ENCODE measurements at places on chromosomes 13 and 19.
A peak's percentile ranks its signal among the peaks of the same experiment; 100 is the strongest.

GRCh38 chr13:23980160-23980551, 82.9 kb upstream of the C1QTNF9B start:
- DNase-seq: peak; percentile 46

- no peak for DNase-seq
These were observed 18.2 kb downstream of the FFAR2 start for GRCh38 chr19:35466259-35466658.

- no peak for DNase-seq
These were observed 2.1 kb upstream of the PDCD2L start for GRCh38 chr19:34402074-34402600.

DNA sequence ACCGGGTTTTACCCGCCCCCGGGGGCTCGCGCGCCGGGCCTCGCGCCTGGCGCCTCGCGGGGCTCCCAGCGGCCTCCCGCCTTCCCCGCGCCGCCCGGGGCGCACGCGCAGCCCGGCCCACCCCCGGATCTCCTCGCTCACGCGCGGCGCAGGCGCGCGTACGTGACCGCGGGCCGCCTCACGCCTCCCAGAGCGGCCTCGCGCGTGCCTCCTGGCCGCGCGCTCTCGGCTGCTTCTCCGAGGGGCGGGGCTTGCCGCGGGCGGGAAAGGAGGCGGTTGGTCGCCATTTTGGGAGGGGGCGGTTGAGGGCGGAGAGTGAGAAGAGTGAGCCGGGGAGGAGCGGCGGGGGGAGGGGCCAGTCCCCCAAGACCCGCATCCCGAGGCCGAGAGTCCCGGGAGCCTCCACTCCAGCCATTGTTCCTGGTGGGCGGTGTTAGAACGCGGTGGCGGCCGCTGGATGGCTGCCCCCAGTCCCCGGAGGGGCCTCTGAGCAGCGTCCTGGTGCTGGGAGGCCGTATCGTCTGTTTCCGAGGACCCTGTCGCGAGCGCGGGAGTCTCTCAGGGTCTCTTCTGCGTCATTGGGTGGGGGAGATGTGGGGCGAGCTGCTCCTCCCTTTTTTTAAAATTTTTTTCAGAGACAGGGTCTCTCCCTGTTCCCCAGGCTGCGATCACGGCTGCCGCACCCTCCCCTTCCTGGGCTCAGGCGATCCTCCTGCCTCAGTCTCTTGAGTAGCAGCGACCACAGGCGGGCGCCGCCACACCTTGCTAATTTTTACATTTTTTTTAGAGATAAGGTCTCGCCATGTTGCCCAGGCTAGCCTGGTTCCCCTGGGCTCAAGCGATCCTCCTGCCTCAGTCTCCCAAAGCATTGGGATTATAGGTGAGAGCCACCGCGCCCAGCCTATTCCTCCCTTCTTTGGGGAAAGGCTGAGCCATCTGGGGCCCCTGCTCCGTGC, at the start of gene ZNF541:
Gene ZNF541, minus strand, starts transcription at position 78 of the 956 bp plus-strand sequence. CDS start 17,292 bp downstream, outside the sequence.
- no peak for DNase-seq

- DNase-seq: no peak
These were observed 235.1 kb upstream of the ATXN8OS start for GRCh38 chr13:69872321-69873047.

DNA sequence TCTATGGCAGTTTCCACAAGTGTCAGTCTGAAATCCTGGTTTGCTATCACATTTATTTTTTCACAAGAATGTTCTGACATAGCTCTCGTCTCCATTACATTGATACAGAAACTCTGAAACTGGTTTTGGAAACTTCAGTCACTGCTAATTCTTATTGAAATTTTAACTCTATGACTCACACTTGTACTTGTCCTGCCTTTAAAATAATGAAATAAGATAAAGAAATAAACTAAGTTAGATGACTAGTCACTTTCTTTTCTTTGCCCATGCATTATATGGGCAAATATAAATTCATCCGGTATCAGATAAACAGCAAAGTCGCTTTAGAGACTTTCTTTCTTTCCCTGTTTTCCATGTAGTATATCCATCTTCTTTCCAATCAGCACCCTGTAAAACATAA, 257.5 kb downstream of the PCDH9 start:
- DNase-seq: no peak

GRCh38 chr19:39341129-39341718, 997 bp upstream of the SAMD4B start:
- no peak for DNase-seq

- DNase-seq: no peak
These were observed at the start of gene PALM3 for GRCh38 chr19:14061751-14062557. Gene PALM3, minus strand, starts transcription at chr19:14062076. Its CDS starts 96 bp downstream, at chr19:14061980.

DNA sequence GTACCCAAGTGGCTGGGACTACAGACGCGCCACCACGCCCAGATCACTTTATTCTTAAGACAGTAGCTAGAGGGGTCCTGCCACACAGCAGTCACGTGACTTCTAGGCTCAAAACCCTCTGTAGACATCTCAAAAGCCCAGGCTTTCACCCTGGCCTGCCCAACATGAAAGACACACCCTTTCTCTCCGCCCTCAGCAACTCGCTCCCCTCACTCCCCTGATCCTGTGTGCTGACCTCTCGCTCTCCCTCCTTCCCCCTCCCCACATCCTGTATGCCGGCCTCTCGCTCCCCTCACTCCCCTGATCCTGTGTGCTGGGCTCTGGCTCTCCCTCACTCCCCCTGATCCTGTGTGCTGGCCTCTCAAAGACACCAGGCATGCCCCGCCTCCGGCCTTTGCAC, 77.4 kb downstream of the SLC15A1 start:
- no peak for DNase-seq

DNA sequence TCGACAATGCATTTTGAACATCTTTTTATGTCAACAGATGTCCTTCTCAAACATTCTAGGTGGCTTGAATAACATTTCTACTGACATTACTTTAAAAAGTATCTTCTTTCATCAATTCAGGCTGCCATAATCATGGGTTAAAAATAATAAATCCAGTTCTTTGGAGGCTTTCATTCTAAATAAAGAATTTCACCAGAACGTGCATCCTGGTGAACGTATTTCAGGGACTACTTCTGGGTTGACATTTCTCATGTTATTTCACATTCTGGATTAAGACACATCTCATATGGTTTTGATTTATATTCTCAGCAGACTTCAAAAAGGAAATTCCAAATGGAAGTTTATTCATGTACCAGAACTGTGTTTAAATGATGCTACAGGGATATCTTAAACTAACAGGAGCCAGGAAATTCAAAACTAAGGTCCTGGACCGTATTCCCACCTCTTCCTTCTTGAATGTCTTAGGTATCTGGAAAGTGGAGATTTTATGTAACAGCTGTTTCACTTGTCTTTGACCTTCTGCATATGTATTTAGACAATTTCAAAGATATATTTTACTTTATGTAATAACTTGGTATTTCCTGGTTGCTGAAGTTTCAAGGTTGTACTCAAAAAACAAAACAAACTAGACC, 107.2 kb downstream of the STARD13 start:
- no peak for DNase-seq

DNA sequence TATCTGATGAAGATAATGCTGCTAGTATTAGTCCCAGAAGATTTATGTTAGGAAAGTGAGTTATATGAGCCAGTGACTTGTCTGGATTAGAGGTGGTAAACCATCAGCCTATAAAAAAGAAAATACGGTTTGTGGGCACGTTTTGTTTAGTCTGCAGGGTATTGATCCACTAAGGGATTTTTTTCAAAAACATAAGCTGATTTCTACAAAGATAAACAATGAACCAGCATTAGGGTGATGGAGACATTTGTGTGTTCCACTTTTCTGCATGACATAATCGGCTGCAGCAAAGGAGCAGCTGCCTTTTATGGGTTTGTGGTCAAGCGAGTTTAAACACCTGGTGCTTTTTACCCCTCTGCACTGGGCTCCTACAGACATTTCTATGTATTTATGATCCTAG, 836.4 kb upstream of the GPC6 start:
- DNase-seq: peak; percentile 5

DNA sequence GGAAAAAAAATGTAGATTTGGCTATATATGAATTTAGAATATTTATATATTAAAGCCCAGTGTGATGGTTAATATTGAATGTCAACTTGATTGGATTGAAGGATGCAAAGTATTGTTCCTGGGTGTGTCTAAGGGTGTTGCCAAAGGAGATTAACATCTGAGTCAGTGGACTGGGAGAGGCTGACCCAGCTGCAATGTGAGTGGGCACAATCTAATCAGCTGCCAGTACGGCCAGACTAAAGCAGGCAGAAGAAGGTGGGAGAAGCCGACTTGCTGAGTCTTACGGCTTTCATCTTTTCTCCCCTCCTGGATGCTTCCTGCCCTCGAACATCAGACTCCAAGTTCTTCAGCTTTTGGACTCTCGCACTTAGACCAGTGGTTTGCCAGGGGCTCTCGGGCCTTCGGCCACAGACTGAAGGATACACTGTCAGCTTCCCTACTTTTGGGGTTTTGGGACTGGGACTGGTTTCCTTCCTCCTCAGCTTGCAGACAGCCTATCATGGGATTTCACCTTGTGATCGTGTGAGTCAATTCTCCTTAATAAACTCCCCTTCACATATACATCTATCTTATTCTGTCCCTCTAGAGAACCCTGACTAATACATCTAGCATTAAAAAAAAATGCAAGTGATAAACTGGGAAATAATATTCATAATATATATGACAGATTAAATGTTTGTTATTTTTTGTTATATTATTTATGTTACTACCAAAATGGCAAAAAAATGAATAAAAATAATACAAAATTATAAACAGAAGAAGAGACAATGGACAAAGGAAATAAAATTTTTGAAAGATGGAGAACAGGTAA, 122.4 kb downstream of the DLEU7 start:
- DNase-seq: no peak

GRCh38 chr13:84903391-84903790, 895.8 kb downstream of the SLITRK6 start:
- DNase-seq: no peak

DNA sequence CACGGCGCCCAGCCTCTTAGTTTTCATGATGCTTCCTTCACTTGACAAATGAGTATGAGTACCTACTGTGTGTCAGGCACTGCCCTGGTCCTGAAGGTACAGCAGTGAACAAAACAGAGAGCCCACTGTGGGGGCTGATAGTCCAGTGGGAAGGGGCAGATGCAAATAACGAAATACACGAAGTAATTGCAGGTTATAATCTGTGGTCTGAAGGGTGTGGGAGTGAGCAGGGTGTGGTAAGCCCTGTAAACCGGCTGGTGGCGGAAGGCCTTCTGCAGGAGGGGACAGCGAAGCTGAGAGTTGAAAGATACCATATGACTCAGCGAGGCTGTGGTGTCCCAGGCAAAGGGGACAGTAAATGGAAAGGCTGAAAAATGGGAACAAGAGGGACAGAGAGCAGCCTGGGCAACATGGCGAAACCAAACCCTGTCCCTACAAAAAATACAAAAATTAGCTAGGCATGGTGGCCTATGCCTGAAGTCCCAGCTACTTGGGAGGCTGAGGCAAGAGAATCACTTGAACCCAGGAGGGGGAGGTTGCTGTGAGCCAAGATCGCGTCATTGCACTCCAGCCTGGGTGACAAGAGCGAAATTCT, 60.5 kb downstream of the MAP4K1 start:
- DNase-seq: no peak

DNA sequence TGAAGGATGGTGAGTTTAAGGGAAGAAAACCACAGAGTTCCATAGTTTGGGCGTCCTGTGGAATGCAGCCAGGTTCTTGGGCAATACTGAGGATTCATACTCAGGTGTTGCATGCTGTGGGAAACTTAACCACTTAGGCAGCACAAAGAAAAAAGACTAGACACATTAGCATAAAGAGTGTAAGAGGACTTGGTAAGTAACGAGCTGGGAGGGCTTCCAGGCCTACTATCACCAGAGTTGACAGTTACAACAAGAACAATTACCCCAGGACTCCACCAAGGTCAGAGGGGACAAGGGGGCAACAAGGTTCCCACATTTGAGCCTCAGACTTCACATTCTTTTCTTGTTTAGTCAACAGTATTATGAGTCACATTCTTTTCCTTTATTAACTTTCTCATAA, 33.2 kb downstream of the KCTD12 start:
- DNase-seq: no peak

DNA sequence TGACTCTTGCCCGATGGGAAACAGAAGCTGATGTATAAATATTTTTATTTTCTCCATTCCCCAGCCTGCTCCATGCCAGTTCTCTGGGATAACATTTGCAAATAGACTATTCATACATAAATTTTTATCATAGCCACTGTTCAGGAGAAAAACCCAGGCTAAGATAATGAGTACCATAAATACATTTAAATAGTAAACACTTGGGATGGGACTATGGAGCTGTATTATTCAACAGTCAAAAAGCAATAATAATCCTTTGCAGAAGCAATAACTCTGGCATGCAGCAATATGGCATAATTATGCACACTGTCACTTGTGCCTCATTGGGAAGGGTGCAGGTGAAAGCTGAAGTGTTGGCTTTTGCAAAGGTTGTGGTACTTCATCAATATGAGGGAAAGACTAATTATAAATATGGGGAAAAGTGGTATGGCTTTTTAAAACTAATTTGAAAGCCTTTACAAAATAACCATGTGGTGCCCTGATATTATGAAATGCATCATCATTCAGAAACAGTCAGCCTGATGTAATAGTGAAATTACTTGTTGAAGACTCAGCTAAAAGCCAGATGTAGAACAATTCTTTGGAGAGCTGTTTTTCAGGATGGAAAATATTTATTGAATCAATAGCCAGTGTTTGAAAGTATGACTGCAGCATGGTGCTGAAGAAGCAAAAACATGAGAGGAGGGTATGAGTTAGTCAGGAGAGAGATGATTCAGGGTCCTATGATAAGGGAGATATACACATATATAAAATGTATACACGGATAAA, 2476.7 kb downstream of the PCDH9 start:
- DNase-seq: no peak

DNA sequence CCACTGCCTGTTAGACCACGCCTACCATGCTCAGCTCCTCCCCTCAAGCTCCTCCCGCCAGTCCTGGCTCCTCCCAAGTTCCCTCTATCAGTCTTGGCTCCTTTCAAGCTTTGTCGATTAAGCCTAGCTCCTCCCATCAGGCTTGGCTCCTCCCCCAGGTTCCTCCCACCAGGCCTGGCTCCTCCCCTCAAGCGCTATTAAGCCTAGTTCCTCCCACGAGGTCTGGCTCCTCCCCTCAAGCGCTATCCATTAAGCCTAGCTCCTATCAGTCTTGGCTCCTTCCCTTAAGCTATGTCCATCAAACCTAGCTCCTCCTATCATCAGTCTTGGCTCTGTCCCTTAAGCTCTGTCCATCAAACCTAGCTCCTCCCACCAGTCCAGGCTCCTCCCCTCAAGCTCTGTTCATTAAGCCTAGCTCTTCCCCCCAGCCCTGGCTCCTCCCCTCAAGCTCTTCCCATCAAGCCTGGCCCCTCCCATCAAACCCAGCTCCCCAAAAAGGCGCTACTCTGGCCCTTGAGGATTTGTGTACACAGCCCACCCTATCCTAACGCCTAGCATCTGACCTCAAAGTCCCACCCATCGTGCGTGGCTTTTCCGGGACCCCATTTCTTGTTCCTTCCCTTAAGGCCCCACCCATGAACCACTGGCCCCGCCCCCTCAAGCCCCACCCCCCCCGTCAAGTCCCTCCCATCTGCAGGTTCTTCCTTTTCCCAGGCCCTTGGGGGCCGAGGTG, 10.0 kb downstream of the CAMSAP3 start:
- DNase-seq: peak; percentile 65

All from Jurkat, Clone E6-1 (cell line).